ENCODE measurements at places on chromosomes 5 and 9. TPM values are rescaled to one million over a fixed set of nuclear protein-coding genes. Genes with fewer than 3 reads are reported as not detected.

- DNase-seq: no peak
- no peak overlapping the region for H3K4me3 ChIP-seq
- H3K36me3 ChIP-seq: no peaks in the 10 kb centered on the region
- no peak overlapping the region for H3K27ac ChIP-seq
- H3K4me1 ChIP-seq: no peaks in the 10 kb centered on the region
Observed at GRCh38 chr5:126311766-126312165, 111.4 kb upstream of the GRAMD2B start.

GRCh38 chr9:71910650-71911060 lies 338 bp downstream of the ABHD17B start:
- H3K4me3 ChIP-seq: peak overlapping the region; percentile 94
- peak overlapping the region; percentile 95 for H3K27ac ChIP-seq
- H3K4me1 ChIP-seq: peaks cover 19% of the 10 kb centered on the region
- no peaks in the 10 kb centered on the region for H3K27me3 ChIP-seq
- DNase-seq: no peak
- H3K36me3 ChIP-seq: no peaks in the 10 kb centered on the region

DNA sequence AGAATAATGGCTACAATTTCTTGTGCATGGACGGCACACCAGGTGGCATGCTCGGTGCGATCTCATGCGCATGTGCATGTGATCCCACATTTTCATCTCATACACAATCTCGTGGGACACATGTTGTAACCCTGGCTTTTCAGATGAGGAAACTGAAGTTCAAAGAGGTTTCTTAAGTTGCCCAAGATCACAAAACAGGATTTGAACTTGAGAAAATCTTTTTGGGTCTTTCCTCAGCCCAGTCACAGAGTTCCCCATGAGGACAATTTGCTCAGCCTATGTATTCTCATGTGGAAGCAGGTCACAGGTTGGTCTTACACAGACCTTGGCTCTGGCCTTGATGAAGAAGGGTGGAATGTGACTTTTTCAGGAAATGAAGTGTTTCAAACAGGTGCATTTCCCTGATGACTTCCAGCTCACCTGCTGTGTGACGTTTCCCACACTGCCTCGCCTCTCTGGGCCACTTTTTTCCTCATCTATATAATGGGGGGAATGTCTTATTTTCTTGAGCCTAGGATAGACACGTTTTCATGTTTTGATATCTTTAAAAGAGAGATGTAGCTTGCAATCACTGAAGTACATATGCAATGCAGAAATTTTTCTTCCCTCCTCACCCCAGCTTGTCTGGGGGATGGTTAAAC lies 7.1 kb upstream of the ORM1 start:
- H3K27ac ChIP-seq: no peak overlapping the region
- H3K27me3 ChIP-seq: no peaks in the 10 kb centered on the region
- H3K4me1 ChIP-seq: no peaks in the 10 kb centered on the region
- H3K4me3 ChIP-seq: no peak overlapping the region
- DNase-seq: peak; percentile 8

GRCh38 chr5:175805256-175806011 lies 65.9 kb upstream of the CPLX2 start:
- DNase-seq: no peak
- H3K4me1 ChIP-seq: no peaks in the 10 kb centered on the region
- H3K27ac ChIP-seq: no peak overlapping the region
- no peak overlapping the region for H3K4me3 ChIP-seq

GRCh38 chr5:181166812-181167733 lies 19.7 kb downstream of the OR2V2 start:
- H3K4me1 ChIP-seq: no peaks in the 10 kb centered on the region
- H3K4me3 ChIP-seq: no peak overlapping the region
- H3K36me3 ChIP-seq: no peaks in the 10 kb centered on the region
- DNase-seq: no peak
- no peaks in the 10 kb centered on the region for H3K27me3 ChIP-seq

DNA sequence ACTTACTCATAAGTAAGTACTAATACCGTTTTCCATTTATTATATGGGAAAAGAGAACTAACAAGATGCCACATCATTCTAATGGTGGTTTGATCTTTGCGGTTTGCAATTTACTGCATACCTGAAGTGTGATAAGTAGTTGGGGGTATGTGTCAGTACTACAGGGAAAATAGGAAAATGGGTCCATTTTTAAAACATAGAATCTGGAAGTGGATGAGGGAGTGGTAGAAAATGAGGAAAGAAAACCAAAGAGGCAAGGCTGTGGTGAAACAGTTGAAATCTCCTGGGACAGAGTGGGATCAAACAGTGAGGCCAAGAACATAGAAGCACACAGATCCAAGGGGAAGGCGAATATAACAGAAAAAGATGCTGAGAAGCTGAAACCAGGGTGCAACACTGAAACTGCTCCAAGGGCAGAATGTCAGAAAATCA lies 6.7 kb downstream of the ADAMTSL1 start:
- no peak overlapping the region for H3K27ac ChIP-seq
- H3K36me3 ChIP-seq: no peaks in the 10 kb centered on the region
- no peaks in the 10 kb centered on the region for H3K27me3 ChIP-seq
- no peaks in the 10 kb centered on the region for H3K4me1 ChIP-seq
- H3K4me3 ChIP-seq: no peak overlapping the region
- DNase-seq: no peak

GRCh38 chr5:56154732-56155484 lies 78.2 kb downstream of the ANKRD55 start:
- H3K4me1 ChIP-seq: peaks cover 2% of the 10 kb centered on the region
- peak overlapping the region; percentile 15 for H3K27ac ChIP-seq
- H3K4me3 ChIP-seq: no peak overlapping the region
- DNase-seq: no peak

DNA sequence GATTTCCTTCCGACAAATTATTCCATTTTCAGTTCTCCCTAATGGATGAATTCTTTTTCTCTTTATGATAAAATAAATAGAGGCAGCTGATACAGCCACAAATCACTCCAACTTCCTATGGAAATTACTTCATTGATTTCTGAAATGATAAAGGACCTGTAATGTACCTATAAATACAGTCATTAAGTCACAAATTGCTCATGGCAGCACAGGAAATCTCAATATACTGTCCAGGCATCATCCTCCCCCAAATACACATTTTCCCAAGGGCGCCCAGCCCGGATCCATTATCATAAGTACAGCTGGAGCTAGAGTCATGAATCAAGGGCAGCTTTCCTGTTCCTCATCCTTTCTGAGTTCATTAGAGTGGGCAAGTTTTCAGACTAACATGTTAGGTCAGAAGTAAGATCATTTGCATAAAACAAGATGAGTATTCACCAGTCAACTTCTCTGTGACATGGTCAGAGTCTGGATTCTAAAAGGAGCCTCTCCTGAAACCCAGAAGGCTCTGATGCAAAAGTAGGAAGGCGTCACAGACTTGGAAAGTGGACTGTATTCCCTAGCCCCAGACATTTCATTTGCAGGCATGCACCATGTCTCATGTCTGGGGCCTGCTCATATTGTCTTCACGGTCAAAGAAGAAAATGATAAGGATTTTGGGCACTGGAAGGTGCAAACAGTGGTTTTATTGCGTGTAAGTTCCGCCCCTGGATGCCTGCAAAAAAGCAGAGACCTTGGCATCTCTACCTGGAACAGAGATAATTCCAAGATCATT lies 383.2 kb downstream of the PLK2 start:
- no peak for DNase-seq
- H3K36me3 ChIP-seq: no peaks in the 10 kb centered on the region
- H3K27ac ChIP-seq: no peak overlapping the region
- no peak overlapping the region for H3K4me3 ChIP-seq

DNA sequence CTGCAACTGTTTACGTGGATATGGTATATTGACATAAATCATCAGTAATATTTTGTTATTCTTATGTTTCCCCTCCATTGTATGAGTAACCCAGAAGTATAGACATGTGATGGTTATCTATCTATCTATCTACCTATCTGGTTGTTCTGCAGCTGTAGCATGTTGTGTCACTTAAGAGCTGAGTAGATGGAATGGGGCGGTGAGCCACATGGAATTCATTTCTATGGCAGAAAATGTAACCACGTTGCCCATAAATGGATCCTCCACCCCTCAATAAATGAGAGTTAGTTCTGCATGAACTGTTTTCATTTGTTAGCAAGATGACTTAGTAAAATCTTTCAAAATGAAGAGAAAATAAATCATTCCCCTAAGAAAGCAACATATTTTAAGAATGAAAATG lies 553.2 kb downstream of the MAT2B start:
- no peak overlapping the region for H3K27ac ChIP-seq
- H3K36me3 ChIP-seq: no peaks in the 10 kb centered on the region

DNA sequence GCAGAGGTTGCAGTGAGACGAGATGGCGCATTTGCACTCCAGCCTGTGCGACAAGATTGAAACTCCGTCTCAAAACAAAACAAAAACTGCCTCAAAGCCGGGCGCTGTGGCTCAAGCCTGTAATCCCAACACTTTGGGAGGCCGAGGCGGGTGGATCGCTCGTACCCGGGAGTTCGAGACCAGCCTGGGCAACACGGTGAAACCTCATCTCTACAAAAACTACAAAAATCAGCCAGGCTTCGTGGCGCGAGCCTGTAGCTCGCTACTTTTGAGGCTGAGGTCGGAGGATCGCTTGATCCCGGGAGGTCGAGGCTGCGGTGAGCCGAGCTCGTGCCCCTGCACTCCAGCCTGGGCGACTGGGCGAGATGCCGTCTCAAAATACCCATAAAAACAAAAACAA lies 988 bp downstream of the GFM2 start:
- H3K4me3 ChIP-seq: peak overlapping the region; percentile 90
- no peaks in the 10 kb centered on the region for H3K27me3 ChIP-seq
- peak overlapping the region; percentile 35 for H3K27ac ChIP-seq
- peaks cover 18% of the 10 kb centered on the region for H3K4me1 ChIP-seq

- no peaks in the 10 kb centered on the region for H3K36me3 ChIP-seq
- H3K4me1 ChIP-seq: no peaks in the 10 kb centered on the region
- H3K4me3 ChIP-seq: no peak overlapping the region
- no peaks in the 10 kb centered on the region for H3K27me3 ChIP-seq
- DNase-seq: no peak
Observed at GRCh38 chr5:58969795-58970194, 386.9 kb downstream of the RAB3C start.

GRCh38 chr9:69393425-69393824 lies 68.4 kb downstream of the ENTREP1 start:
- no peak overlapping the region for H3K27ac ChIP-seq
- H3K27me3 ChIP-seq: no peaks in the 10 kb centered on the region
- no peak for DNase-seq
- no peak overlapping the region for H3K4me3 ChIP-seq

GRCh38 chr5:758698-759053 lies 25.9 kb downstream of the ZDHHC11B start:
- no peaks in the 10 kb centered on the region for H3K36me3 ChIP-seq
- H3K27ac ChIP-seq: no peak overlapping the region
- DNase-seq: no peak
- no peaks in the 10 kb centered on the region for H3K27me3 ChIP-seq

- H3K4me3 ChIP-seq: no peak overlapping the region
- H3K36me3 ChIP-seq: no peaks in the 10 kb centered on the region
- no peaks in the 10 kb centered on the region for H3K27me3 ChIP-seq
- H3K27ac ChIP-seq: no peak overlapping the region
- no peaks in the 10 kb centered on the region for H3K4me1 ChIP-seq
Observed at GRCh38 chr9:84067821-84068220, 87.2 kb downstream of the RMI1 start.

DNA sequence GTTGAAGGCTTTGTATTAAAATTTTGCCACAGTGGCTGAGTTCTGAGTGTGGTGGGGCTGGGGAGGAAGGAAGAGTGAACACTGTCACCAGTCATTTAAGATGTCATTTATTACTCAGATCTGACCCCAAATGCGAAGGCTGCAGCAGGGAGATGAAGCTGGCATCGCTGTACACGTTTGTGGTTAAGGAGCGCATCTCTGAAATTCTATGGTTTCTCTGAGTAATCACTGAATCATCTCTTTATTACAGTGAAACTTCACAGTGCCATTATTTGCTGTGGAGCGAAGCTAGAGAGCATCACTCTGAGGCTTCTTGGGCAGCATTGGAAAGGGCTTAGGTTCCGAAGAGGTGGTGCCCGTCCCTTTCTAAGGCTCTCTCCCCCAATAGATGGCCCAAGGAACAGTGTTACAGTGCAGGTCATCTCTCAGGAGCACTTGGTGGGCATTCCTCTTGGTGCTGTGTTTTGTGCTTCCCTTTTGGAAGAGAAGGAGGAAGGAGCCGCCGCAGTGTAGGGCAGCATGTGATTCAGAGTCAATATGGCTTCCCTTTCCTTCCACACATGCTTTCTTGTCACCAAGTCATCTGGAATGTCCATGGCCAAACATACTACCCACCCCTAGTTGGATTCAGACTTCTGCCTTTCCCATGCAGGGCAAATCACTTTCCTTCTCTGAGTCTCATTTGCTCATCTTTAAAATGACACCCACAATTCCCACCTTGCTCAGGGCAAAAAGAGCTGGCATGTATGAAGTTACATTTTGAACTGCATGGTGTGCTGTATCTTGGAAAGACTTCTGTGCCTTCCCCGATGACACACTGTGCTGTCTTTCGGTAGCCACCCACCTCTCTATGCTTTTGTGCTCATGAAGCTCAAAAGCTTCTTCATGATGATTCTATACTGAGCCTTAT lies 9.3 kb upstream of the TEX48 start:
- no peaks in the 10 kb centered on the region for H3K4me1 ChIP-seq
- no peak for DNase-seq
- no peak overlapping the region for H3K4me3 ChIP-seq
- no peaks in the 10 kb centered on the region for H3K36me3 ChIP-seq
- no peak overlapping the region for H3K27ac ChIP-seq

PCDHGC4 gene
- total RNA-seq: 6.1 TPM

MCCC2 gene
- 29.0 TPM for total RNA-seq

PFN3 gene
- 27.5 TPM for total RNA-seq

NLN gene
- total RNA-seq: 8.1 TPM

SV2C gene
- total RNA-seq: 0.87 TPM

FAM120A gene
- 73.9 TPM for total RNA-seq

OBP2B gene
- total RNA-seq: 34.0 TPM

CCNO gene
- 14.4 TPM for total RNA-seq

SH3RF2 gene
- 378 TPM for total RNA-seq

GABBR2 gene
- 3.0 TPM for total RNA-seq

CDHR2 gene
- 60.5 TPM for total RNA-seq

LAMC3 gene
- total RNA-seq: 86.3 TPM

SUSD3 gene
- total RNA-seq: 537 TPM
